Epithelial cell of esophagus (primary cell): ENCODE measurements at places on chromosomes 2 and 18.

GRCh38 chr2:96953611-96953978, 32.8 kb downstream of the FAM178B start:
- DNase-seq = no peak

DNA sequence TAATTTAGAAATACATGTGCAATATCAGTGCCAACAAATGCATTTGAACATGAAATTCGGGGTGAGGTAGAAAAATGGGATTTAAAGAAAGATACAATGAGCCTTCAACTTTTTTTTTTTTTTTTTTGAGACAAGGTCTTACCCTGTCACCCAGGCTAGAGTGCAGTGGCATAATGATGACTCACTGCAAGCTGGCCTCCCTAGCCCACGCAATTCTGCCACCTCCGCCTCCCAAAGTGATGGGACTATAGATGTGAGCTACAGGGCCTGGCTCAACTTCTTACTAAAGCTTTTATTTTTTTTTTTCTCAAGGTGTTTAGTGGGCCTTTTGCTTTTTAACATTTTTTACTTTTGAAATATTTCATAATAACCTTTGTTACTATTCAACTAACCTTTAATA, 365.6 kb downstream of the LRRTM4 start:
- no peak for DNase-seq

GRCh38 chr2:47002480-47003381, 87.1 kb upstream of the MCFD2 start:
- DNase-seq = peak; percentile 67

DNA sequence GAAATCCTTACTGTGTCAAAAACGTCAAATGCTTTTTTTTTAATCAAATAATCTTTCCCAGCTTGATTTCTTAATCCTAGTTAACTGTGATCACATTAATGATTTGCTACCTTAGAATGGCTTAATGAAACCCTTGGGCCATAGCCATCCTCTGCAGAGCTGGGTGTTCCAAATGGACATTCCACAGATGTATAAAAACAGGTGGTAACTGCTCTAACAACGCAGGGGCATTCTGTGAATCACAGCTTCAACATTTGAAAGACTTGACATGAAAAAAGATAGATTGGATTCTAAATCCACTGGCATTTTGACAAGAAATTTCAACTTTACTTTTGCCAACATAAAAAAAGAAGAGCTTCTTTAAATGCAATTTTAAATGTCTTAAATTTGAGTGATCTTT, 69.8 kb upstream of the RASGRP3 start:
- no peak for DNase-seq

DNA sequence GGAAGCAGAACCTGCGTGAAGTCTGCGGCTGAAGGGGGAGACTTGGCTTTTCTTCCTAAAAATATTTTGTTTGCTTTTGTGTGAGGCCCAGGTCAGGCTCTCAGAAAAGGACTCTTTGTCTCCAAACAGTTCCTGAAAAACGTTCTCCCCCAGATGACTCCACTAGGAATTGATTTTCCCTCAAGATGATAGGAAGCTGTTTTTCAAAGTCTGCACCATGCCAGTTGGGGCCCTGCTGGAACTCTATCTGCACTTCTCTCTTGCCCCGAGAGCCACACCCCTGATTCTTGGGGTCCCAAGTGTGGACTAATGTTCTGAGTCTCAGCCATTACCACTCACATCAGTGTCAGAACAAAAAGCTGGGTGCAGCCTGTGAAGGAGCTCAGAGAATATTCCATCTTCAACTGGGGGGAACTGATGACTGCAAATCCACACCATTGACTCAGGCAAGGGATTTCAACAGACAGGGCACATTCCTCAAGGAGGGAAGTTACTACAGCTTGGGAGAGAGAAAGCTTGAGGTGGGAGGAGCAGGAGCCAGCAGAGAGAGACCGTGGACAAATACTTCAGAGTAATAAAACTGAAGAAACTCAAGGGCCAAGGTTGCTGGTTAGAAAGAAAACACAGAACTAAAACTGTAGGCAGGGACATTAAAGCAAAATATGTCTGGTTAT, 768.3 kb downstream of the RNF144A start:
- DNase-seq = peak; percentile 37

DNA sequence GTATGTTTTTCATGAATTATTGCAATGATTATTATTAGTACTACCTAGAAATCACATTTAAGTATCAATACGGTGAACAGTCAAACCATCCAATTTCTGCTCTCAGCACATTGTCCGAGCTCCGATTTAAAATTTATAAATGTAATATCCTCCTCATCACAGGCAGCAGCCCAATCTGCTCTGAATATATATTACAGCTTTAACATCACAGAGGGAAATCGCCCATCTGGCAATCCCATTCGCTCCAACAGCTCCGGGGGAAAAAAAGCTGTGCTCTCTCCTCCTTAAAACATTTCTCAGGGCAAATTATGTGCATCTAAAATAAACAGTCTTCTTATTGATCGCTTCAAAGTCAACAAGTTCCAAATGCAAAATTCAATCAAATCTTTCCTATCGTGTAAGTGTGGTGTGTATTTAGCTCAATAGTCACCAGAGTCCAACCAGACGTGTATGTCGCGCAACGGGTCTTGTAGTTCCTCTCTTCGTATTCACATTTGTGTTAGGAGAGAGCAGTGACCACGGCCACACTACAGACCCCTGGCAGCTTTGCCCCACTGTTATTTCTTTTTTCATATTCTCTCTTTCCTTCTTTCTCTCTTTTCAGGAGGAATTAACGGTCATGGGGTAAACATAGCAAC, 2.4 kb downstream of the FIGN start:
- no peak for DNase-seq

- peak; percentile 74 for DNase-seq
These were observed 133.9 kb downstream of the MAP4K4 start for GRCh38 chr2:101831351-101831865.

- peak; percentile 78 for DNase-seq
These were observed 60.6 kb downstream of the SLC16A14 start for GRCh38 chr2:230007931-230008707.

GRCh38 chr2:74179063-74179865, 585 bp upstream of the MOB1A start:
- peak; percentile 19 for DNase-seq

DNA sequence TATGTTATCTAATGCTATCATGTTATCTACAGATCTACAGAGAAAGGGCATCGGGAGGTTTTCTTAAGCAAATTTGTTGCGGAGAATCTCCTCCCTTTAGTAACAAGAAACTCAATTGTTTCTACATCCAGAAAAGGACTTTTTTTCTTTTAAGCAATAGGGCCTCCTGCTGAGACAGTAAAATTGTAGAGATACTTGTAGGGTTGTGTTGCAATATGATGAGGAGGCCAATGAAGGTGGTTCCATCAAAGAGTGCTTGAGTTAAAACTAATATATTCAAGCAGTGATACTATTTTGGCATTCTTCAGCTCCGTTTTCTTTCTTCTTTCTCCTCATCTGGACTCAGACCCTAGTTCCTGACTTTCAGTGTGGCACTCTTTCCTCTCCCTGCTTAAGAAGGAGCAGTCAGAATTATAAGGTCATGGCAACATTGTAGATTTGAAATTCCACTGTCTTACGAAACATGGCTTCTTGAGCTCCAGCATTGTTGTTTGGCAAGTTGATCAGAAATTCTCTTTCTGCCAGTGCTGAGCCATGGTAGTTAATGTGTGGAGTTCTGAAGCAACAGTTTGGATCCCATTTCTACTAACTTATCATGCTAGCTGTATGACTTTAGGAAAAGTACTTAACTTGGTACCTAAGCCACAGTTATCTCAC, 202.0 kb upstream of the SLC14A2 start:
- peak; percentile 76 for DNase-seq

- no peak for DNase-seq
These were observed 313.8 kb downstream of the LNPK start for GRCh38 chr2:175688243-175688642.

- peak; percentile 52 for DNase-seq
These were observed 34.5 kb downstream of the RAB31 start for GRCh38 chr18:9742524-9743131.

DNA sequence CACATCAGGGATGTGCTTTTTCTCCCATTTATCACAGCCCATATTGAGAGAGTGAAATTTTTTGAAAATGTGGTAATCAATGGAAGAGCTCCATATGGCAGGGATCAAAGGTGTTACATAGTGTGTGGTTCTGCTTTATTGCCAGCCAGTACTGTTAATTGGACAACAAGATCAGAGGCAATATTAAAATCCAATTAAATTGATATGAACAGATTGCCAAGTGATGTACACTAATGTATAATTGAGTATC, 338.9 kb downstream of the BCL11A start:
- no peak for DNase-seq

GRCh38 chr2:222142027-222142426, 156.8 kb downstream of the PAX3 start:
- DNase-seq = peak; percentile 95

GRCh38 chr18:78826631-78827030, 153.0 kb upstream of the SALL3 start:
- no peak for DNase-seq

GRCh38 chr2:116545286-116546068, 1269.0 kb upstream of the DDX18 start:
- no peak for DNase-seq

DNA sequence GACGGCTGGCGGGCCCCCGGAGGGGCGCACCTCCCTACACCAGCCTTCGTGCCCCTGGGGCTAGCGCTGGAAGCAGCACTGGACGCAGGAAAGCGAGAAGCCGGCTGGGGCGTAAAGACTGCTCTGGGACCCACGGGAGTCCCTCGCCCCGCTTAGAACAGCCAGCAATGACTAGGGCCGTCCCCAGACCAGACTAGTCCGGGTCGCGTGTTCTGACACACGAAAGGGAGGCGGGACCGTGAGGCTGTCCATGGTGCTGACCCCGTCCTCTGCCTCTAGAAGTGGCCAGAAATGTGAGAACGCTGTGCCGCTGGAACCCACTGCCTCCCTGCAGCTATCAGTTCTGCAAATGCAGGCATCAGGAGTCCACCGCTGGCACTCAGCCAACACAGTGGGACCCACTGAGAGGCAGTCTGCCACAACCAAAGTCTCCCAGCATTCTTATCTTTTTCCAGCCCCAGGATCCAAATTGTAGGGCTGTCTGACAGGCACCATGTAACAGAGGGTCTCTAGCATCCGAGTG, at the start of gene UCN:
Gene UCN (minus strand): TSS at position 87 of the 523 bp plus-strand sequence. CDS start 550 bp downstream, outside the sequence.
- peak; percentile 65 for DNase-seq

GRCh38 chr2:146666340-146666739, 1178.5 kb upstream of the ACVR2A start:
- DNase-seq = peak; percentile 82

GRCh38 chr2:24919037-24919505, 966 bp downstream of the ADCY3 start:
- DNase-seq = peak; percentile 42

DNA sequence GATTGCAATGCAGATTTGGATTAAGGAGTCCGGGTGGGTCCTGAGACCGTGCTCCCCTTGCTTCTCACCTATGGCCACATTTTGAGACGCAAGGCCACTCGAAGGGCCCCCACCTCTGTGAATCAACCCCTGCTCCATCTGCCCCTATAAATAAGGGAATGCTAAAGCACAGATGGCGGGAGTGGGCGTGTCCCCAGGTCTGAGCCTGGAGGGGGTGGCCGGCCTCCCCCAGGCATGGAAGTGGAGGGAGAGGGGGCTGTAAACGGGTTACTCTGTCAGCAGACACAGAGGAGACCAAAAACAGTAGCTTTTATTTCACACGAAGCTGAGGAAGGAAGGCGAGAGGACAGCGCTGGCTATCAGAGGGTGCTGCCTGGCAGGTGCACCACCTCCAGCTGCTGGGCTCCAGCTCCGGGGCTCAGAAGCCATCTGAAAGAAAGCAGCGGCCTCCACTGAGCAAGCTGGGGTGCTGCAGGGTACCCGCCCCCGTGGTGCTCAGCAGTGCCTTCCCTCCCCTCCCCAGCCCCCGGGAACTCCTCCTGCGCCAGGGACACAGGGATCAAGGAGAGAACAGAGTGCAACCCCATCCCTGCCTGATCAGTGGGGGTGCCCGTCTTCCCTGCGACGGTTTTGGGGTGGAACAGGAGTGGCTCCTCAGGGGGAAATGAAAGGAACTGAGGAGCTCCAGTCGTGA, 56.7 kb upstream of the RAB6C start:
- no peak for DNase-seq

DNA sequence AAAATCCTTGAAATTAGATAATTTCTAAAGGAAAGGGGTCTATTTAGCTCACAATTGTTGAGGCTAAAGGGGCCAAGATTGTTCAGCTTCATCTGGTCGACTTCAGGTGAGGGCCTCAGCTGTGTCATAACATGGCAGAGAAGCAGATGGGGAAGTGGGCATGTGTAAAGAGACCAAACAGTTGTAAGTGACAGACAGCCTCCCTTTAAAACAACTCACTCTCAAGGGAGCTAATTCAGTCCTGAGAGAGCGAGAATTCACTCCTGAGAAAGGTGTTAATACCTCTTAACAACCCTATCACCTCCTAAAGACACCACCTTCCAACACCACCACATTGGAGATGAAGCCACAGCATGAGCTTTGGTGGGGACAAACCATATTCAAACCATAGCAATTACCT, 62.4 kb downstream of the KCMF1 start:
- DNase-seq = no peak

DNA sequence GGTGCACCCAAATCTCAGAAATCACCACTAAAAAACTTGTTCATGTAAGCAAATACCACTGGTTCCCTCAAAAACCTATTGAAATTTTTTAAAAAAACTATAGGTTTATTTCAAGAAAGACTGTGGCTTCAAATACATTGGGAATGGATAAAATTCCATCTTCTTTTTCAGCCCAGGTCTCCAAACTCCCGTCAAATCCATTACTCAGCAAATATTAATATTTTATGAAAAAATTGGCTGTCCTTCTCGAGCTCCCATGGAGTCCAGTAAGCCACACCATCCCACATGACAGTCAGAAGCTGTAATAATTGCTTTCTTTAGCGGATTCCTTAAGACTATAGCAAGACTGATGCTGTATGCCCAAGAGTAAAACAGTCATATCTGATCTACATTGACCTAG, 204.4 kb upstream of the DOK6 start:
- DNase-seq = no peak

DNA sequence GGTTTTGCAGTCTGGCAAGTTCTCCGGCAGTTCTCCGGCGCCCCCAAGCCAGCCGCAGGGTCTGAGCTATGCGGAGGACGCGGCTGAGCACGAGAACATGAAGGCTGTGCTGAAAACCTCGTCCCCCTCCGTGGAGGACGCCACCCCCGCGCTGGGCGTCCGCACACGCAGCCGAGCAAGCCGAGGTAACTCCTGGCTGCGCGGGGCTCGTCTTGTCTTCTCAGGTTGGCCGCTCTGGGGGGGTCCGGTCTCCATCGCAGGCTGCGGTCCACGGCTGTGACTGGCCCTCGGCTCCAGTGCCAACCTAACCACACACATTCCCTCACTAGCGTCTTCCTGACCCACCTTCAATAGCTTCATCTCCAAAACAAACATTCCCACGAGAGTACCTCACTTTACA, 68.2 kb downstream of the TPGS2 start:
- no peak for DNase-seq

- DNase-seq = no peak
These were observed 192.5 kb downstream of the TNS1 start for GRCh38 chr2:217810260-217810659.

GRCh38 chr2:67463810-67464209, 66.7 kb downstream of the ETAA1 start:
- peak; percentile 98 for DNase-seq

DNA sequence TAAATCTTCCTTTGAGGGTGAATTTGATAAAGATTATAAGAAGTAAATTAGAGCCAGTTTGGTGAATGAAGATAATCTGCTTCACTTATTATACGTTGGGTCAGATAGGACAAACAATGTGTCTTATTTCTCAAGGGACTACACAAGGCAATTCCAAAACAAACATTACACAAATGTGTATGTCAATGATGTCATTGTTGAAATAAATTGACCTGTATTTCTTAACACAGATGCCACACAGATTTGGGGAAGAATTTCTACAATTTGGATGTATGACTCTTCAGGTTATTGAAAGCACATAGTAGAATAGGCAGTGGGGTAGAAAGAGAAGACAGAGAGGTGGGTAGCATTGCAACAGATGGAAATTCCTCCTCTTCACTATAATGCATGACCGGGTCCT, 6.9 kb upstream of the CRIM1 start:
- DNase-seq = no peak
